CMK (cell line): ENCODE measurements at places on chromosomes 12 and 14.

GRCh38 chr12:52903285-52903854 lies 1.5 kb downstream of the KRT8 start:
- no peak for DNase-seq

GRCh38 chr14:36426836-36427235 lies 93.2 kb downstream of the NKX2-1 start:
- no peak for DNase-seq

DNA sequence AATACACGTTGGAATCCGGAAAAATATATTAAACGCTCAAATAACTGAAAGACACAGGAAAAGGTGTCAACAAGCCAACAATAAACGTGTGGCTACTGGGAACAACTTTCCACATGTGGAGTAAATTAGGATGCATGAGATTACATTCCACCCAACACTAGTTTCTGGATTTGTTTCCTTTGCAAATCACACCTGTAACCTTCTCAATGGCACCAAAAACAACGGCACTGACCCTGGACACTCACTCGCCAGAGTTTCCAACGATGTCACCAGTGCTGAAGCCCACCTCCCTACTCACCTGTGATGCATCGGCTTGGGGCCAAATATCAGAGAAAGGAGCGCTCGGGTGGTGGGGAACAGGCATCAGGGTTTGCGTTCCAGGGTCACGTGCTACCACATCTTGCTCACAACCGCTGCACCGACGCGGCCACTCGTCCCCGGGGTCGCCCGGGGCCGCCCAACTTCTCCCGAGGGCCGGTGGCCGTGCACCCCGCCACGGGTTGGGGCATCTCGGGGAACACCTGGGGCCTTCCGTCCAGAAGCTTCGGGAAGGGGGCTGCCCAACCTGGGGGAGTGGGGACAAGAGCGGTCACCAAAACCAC lies 629 bp downstream of the PRDM4 start:
- DNase-seq = peak; percentile 9

GRCh38 chr12:122081697-122082221 lies 3.2 kb downstream of the MLXIP start:
- DNase-seq = peak; percentile 68

DNA sequence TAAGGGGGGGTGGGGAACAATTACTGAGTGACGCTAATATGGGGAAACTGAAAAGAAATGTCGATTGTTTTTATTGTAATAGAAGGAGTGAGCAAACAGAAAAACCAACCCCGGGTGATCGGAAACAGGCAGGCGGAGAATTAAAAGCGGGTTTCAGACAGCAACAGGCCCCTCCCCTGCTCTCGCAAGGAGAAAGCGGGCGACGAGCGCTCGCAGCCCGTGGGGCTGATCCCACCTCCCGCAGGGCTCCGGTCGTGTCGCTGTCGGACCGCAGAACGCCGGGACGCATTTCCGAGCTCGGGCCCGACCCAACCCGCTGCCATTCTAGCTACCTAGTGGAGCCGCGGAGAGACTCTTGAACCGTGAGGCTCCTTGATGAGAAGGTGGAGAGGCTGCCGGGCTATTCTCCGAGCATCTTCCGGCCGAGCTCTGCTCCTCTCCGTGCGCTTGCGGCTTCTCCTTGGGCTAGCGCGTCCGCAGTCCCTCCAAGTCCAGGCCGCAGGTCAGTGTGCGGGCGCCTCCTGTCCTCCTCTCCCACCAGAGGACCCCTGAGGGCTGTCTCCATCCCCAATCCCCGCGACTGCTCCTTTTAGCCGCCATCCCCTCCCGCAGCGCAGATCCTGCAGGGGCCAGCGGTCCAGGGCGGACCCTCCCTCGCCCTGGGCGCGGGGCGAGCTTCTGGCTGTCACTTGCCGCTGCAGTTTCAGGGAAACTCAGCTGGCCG lies 4.1 kb upstream of the PAX9 start:
- DNase-seq = no peak

DNA sequence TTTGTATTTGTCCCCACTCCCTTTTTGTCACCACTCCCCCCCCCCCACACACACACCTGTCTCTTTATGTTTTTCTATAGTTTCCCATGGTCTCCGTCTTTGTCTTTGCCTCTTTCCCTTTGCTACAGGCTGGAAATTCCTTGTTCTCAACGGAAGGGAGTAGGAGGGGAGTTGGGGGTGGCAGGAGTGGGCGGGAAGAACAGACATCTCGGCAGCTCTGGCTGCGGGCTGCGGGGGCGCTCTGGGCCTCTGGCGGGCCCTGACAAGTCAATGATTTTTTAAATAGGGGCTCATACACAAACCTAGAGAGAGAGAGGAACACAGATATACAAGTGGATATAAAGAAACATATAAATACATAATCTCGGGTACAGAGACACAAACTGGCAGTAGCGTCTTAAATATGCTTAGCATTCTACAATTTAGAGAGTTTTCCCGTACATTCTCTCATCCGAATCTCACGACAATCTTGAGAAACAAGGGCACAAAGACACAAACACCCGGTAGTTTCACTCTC lies 2.4 kb upstream of the NAB2 start:
- no peak for DNase-seq

- no peak for DNase-seq
Measured at GRCh38 chr14:60061371-60061770, 30.4 kb upstream of the PCNX4 start.

DNA sequence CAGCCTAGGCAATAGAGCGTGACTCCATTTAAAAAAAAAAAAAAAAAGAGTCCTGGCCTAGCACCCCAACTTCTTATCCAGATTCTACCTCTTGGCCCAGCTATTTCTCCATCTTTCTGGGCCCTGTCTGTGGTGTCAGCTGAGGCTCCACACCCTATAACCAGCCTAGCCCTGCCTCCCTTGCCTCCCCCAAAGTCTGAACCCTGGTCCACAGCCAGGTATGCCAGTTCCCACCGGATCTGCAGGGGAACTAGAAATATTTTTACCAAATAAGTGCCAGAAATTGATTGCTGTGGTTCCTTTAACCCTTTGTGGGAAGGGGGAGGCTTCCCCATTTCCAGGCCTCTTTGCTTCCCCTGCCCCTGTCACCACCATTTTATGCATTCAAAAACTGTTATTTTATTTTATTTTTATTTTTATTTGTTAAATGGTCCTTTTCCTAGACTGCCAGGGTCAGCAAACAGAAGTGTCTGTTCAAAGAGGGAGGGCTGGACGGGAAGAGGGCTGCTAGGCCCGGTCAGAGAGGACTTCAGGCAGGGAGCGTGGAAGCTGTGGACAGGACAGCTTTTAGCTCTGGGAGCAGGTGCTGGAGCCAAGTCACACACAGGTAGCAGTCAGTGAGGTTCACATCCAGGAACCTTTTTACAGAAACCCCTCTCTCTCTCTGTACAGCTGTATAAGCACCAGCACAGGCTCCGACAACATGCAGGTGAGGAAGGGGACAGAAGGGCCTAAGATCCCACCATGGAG lies 23.2 kb downstream of the TTC9 start:
- DNase-seq = no peak
